ENCODE measurements at places on chromosomes 16 and 17. TPM values are rescaled to one million over a fixed set of nuclear protein-coding genes. Genes with fewer than 3 reads are reported as not detected.

PMFBP1 gene
- total RNA-seq, result 1.1 TPM

GRCh38 chr16:66551788-66552285 is 539 bp upstream of the CKLF start:
- DNase-seq, result no peak

DNA sequence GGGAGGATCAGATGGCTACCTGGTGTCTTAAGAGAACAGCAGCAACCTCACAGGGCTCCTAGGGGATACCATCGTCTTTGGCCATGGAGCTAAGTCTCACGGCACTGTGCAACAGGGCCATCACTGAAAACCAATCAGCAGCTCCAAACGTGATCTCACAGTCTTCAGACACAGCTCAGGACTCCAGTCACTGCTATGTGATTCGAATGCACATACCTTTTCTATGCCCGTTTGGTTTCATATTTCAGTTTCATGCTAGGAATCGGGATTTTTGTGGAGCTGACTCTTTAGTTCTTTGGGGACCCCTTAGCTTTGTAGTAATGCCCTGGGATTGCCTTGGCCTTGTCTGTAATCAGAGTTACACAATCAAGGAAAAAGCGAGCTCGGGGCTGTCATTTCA is 162.8 kb upstream of the CDH11 start:
- DNase-seq, result no peak

DNA sequence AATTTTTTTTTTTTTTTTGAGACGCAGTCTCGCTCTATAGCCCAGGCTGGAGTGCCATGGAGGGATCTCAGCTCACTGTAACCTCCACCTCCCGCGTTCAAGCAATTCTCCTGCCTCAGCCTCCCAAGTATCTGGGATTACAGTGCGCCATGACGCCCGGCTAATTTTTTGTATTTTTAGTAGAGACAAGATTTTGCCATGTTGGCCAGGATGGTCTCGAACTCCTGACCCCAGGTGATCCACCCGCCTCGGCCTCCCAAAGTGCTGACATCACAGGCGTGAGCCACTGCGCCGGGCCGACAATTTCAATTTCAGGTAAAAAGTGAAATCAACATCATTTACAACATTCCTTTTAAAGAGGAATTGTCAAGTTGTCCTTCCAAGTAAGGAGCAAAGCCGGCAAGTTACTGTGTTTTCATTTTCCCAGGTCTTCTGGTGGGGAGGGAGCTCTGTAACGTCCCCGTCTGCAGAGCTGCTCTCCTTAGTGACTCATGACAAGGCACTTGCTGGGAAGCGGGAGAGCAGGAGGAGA is 873 bp downstream of the NPLOC4 start:
- no peak for DNase-seq

DNA sequence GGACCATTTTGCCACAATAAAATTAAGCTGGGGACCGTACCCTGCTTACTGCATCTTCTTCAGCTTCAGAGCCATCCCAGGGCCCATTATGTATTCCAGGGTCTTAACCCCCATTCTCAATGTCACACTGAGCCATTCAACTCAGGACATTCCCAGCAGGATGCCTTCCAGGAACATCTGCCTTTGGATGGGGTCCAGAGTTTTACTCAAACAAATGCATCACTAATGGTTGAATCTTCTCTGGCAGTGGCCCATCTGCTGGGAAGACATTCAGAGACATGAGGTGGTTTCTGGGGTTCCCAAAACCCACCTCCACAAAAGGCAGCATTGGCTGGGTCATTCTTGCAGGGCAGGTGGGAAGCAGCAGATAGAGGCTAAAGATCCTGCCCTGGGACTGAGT is 3.4 kb upstream of the SEC14L5 start:
- no peak for DNase-seq

DNA sequence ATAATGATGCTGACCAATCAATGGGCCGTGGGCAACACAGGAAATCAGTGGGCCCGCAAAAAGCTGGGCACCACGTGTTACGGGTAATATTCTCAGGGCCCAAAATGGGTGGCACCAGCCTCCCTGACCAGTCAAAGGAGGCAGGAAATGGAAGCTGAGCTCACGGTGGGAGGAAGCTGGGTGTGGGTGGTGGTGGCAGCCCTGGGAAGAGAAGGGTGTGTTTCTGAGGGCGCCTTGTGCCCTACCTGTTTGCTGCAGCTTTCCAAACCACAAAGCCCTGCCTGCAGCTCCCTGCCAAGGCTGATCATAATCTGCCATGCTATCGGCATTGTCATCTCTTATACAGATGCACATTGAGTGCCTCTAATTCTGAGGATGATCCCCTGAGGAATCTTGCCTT is 457.9 kb downstream of the SLC39A11 start:
- no peak for DNase-seq

Measured in T-cell (primary cell).